ENCODE measurements at places on chromosomes 3 and 15. TPM values are rescaled to one million over a fixed set of nuclear protein-coding genes. Genes with fewer than 3 reads are reported as not detected.
A peak's percentile ranks its signal among the peaks of the same experiment; 100 is the strongest.

- no peak for DNase-seq
These were observed 214.5 kb downstream of the RPLP1 start for GRCh38 chr15:69666921-69667811.

DNA sequence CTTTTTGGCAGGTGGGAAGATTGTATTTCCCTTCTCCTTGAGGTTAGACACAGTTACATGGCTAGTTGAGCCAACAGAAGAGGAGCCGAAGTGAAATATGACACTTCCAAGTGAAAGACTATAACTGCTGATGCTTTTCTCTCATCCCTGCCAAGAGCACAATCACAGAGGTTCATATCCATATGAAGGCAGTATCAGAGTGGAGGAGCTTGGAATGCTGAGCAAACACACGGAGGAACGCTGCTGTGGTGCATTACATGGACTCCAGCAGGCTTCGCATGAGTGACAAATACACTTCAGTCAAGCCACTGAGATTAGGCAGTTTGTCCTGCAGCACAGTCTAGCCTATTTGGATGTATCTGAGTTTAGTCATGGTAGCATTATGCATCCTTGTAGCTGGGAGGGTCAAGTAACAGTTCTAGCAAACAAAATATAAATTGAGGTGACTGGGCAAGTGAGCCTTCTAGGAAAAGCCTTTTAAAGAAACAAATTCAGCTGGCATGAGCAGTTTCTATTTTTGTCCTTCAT is 5.4 kb downstream of the IQCF6 start:
- no peak for DNase-seq

DNA sequence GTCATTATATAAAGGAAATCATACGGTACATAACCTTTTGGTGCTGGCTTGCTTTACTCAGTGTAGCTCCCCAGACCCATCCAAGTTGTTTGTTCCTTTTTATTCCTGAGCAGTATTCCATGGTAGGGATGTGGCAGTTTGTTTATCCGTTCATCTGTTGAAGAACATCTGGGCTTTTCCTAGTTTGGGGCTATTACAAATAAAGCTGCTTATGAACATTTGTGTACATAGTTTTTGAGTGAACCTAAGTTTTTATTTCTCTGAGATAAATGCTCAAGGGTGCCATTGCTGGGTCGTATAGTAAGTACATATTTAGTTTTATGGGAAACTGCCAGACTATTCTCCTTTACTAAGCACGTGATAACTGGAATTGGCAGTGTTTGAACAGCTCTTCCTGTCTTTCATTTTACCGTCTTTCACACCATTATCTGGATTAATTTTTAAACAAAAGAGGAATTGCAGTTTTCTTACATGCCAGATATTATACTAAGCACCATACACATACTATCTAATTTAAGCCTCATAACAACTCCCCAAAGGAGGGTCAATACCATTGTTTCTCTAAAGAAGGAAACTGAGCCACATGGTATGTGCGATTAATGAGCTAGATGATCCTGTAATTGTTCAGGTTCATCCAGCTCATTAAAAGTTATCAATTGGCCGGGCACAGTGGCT is 85.6 kb downstream of the PTPRG start:
- DNase-seq = no peak

The TGM5 gene
- total RNA-seq = 1.2 TPM

DNA sequence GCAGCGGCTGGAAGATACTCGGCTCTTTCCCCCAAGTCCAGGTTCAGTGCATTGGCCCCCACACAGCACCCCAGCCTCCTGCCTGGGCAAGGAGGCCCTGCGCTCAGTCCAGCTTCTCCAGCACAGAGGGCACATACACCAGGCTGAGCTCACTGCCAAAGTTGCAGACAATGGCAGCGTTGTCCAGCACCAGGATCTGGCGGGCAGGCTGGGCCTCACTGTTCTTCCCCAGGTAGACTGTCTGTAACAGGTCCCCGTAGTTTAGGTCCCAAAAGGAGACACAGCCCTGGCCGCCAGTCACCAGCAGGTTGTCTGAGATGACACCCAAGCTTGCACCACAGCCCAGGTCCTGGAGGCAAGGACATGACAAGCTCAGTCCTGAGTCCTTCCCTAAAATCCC is 32.9 kb downstream of the PTPN23 start:
- no peak for DNase-seq

GRCh38 chr15:85047271-85047948 is 65.8 kb downstream of the PDE8A start:
- DNase-seq = no peak

DNA sequence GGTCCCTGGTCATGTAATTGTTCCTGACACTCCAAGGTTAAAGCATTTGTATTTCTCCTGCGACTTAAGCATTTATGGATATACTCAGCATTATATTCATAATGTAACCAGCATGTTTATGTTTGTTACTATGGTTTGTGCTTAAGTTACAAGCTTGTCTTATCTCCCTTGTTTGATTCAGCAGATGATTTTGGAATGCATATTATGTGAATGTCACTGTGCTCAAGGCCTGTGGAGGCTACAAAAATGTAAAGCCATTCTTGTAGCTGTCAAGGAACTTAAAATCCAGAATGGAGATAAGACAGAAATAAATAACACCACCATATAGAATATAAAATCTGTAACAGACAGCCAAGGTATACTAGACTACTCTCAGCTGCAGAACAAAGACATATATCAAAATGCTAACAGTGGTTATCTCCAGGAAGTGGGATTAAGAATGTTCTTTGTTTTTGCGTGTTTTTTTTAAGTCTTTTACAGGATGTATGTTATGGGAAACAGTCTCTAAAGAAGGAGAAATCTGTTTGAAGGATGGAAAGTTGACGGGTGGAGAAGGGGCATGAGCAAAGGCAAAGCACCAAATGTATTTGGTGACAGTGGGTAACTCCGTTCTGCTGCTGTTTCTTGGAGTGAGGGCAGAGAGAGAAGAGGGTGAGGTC is 61.4 kb downstream of the IGF2BP2 start:
- no peak for DNase-seq

GRCh38 chr3:55676643-55677042 is 189.5 kb upstream of the WNT5A start:
- no peak for DNase-seq

- DNase-seq = no peak
These were observed 115.2 kb downstream of the GABRG3 start for GRCh38 chr15:27086149-27086548.

The CPNE9 gene
- total RNA-seq = not detected

DNA sequence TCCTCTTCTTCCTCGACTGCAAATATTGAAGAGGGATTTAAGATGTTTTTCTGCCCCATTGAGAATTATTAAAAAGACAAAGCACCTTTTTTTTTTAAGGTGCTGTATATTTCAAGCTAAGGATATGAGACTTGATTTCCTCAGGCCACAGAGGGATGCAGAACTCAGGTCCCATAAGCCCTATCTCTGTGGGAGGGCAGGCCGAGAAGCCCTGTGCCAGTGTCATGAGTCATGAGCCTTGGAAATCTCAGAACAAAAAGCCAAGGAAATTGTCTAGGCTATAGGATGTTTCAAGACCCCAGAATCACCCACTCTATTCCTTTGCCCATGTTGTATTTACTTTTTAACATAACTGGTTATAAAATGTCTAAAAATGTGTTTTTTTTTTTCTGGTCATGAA is 7.3 kb downstream of the ESYT3 start:
- no peak for DNase-seq

GRCh38 chr15:29970402-29970695 is 112.4 kb upstream of the GOLGA8J start:
- DNase-seq = no peak

- no peak for DNase-seq
These were observed 147.1 kb downstream of the NUP210 start for GRCh38 chr3:13272831-13273603.

- DNase-seq = peak; percentile 34
These were observed 150.1 kb upstream of the CCDC54 start for GRCh38 chr3:107227091-107227490.

GRCh38 chr3:29284497-29284896 is 3.6 kb downstream of the RBMS3 start:
- peak; percentile 25 for DNase-seq

DNA sequence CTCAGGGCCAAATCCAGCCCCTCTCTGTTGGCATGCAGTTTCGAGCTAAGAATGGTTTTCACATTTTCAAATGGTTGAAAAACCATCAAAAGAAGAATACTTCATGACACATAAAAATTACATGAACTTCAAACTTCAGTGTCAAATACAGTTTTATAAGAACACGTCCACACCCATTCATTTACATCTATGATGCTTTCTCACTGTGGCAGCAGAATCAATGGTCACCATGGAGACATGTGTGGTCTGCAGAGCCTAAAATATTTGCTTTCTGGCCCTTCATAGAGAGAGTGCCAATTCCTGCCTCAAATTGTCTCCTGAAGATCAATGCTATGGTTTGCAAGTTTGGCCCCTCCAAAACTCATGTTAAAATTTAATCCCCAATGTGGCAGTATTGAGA is 405.8 kb downstream of the OCA2 start:
- no peak for DNase-seq

The CPEB1 gene
- total RNA-seq = 8.7 TPM

The ITIH1 gene
- not detected for total RNA-seq

- no peak for DNase-seq
These were observed 292.9 kb downstream of the TLE3 start for GRCh38 chr15:69804786-69805185.

- DNase-seq = peak; percentile 93
These were observed 23.0 kb upstream of the COPG1 start for GRCh38 chr3:129226374-129226773.

DNA sequence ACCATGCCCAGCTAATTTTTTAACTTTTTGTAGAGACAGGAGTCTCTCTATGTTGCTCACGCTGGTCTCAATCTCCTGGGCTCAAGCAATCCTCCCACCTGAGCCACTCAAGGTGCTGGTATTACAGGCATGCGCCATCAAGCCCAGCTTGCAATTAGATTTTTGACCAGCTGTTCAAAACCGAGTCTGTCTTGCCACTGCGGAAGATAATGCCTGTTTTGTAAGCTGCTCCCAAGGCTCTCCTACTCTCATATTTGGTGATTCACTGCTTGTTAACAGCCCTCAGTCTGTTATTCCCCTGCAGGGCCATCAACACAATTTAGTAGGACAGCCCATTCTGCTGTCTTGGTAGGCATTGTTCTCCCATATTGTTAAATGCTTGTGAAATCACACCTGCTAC is 17.8 kb upstream of the MCCC1 start:
- peak; percentile 46 for DNase-seq

DNA sequence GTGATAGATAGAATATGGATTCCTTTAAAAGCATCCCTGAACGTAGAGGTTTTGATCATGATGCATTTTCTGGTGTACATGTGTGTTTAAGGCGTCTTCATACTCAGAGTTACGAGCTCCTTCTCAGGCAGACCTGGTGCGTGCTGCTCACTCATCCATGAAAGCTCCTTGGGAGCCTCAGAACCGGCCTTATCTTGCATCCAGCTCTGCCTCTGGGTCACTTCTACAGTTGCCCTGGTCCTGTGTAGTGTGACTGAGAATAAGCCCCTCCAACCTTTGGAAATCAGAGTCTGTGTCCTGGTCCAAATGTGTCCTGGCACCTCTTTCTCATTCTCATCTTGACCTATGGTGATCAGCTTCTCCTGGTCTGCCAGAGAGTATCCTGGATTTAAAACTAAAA is 17.3 kb upstream of the RARRES1 start:
- no peak for DNase-seq

The ITIH4 gene
- total RNA-seq = 5.6 TPM

- no peak for DNase-seq
These were observed 540 bp upstream of the EDC3 start for GRCh38 chr15:74696398-74696729.

DNA sequence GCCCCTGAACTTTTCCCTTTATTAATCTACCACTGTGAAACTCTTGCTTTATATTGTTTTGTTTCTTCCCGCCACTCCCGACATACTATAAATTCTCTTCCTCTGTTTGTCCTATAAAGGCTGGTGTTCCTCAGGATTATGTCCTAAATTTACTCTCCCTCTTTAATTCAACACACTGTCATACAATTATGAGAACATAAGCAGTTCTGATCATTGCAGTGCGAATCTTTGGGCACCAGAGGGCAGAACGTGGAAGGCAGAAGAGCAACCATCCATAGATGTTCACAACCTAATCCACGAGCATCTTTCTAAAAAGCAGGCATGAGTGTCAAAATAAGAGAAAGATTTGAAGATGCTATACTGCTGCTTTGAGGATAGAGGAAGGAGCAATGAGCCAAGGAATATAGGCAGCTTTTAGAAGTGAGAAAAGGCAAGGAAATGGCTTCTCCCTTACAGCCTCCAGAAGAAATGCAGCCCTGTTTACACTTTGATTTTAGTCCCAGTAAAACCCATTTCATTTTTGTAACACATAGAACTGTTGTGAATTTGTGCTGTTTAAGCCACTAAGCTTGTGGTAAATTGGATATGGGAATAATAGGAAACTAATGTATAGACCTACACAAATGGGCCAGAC is 179.4 kb downstream of the GBE1 start:
- peak; percentile 19 for DNase-seq

DNA sequence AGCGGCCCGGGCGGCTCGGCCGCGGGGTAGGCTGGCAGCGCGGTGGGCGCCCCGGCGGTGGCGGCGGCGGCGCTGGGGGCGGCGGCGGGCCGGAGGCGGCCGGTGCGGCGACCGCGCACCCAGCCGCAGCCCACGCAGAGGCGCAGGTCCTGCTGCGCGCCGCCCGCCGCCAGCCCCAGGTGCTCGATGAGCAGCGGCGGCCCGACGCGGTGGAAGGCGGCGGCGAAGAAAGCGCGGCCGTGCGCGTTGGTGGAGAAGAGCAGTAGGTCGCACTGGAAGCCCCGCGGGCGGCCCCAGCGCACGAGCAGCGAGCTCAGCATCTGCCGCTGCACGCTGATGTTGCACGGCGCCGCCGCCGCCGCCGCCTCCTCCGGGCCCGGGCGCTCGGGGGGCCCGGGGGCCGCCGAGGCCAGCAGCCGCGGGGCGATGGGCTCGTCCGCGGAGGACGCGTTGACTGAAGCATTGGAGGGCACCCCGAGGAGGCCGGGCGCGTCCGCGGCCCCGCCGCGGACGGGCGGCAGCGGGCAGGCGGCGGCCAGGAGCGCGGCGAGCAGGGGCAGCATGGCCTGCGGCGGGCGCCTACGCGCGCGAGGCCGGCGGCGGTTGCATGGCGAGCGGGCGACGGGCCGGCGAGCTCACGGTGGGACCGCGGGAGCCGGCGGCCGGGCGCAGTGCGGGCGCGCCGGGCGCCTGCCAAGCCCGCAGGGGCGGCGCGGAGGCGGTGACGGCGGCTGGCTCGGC is 452 bp downstream of the TMEM158 start:
- DNase-seq = no peak

GRCh38 chr15:90647326-90647725 is 69.8 kb upstream of the BLM start:
- no peak for DNase-seq

The CHRNA7 gene
- not detected for total RNA-seq

The GCNT3 gene
- 1.0 TPM for total RNA-seq

The LNP1 gene
- total RNA-seq = 1.7 TPM

GRCh38 chr3:128176276-128176833 is 23.1 kb downstream of the EEFSEC start:
- DNase-seq = no peak

- no peak for DNase-seq
These were observed 21.0 kb downstream of the ILDR1 start for GRCh38 chr3:122000936-122001605.

The GOLGA6L2 gene
- not detected for total RNA-seq

DNA sequence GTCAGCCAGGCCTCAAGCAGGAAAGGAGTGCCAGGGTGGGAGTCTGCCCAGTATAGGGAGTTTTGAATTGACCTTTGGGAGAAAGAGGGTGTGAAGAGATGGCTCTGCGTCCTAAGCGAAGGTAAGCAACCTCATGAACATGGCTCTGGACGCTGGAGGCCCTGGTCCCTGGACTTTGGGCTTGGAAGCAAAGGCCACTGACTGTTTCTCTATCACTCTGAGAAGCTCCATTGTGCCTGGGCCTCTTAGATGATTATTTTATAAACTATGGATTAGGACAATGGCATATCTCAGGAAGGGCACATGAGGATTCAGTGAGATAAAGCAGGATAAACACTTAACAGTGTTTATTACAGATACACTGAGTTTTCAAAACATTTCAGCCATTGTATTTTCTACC is 59.0 kb downstream of the SUCLG2 start:
- DNase-seq = no peak

Data from mammary epithelial cell (primary cell).